ENCODE measurements at places on chromosomes 13 and 19.

DNA sequence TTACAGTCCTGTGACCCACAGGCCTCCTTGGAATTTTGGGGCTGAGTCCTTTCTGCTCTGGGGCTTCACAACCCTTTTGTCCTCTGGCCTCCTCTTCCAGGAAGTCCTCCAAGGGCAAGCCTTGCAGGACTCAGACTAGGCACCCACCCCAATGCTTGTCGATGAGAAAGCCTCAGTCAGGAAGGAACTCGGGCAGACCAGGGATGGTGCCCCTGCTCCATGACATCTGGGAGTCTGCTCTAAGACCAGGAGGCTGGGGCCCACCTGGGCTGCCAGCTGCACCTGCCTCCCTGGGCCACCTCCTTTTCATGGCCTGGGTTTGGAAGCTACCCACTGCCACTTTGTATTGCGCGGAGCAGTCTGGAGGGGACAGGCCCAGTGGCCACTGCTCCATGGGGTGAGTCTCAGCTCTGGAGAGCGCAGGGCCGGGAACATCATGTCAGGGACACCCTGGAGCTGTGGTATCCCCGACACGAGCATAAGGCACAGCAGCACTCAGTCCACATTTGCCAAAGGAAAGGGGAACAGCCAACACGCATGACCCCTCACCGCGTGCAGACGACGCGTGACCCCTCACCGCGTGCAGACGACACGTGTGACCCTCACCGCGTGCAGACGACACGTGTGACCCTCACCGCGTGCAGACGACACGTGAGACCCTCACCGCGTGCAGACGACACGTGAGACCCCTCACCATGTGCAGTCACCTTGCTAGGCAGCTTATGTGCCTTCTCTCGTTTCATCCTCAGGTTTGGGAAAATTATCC, 10.8 kb downstream of the C2CD4C start:
- DNase-seq = no peak

DNA sequence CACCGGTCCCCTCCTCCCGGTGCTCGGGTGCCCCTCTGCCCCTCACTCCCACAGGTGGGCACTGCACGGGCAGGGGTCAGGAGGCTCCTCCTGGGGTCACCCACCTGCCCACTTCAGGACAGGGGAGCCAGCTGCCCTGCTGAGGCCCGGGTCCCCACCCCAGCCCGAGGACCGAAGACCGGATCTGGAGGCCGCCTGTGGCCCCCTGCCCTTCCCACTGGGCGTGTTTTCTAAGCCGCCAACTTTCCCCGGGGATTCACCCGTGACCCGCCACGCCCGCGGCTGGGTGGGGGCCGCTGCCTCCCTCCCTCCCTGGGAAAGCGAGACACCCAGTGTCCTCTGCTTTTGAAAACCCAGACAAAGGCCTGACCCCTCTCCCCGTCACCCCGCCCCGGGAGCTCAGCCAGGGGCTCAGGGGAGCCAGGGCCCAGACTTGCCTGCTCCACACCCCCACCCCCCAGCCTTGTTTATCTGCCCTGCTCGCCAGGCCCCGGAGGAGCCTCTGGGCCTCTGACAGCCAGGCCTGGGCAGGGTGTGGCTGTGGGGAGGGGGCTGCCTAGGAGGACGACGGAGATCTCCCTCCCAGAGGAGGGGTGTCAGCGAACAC, 1.3 kb downstream of the PALM start:
- DNase-seq = no peak

DNA sequence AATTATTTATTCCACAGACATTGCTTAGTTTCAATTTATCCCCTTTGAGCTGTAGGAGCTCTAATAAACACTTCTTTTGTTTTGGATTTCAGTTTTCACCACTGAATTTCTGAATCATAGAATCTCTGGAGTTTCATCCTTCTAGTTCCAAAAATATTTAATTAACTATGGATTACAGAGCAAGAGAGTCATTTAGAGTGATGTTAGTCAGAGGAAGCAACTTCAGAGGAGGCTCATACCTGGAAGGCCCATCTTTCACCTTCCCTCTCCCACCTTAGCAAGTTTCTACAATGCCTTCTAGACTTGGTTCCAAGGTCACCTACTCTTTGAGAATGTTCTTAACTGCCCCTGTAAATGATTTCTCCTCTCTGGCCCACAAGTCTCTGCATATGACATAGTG, 353.2 kb downstream of the SPRY2 start:
- DNase-seq = no peak

DNA sequence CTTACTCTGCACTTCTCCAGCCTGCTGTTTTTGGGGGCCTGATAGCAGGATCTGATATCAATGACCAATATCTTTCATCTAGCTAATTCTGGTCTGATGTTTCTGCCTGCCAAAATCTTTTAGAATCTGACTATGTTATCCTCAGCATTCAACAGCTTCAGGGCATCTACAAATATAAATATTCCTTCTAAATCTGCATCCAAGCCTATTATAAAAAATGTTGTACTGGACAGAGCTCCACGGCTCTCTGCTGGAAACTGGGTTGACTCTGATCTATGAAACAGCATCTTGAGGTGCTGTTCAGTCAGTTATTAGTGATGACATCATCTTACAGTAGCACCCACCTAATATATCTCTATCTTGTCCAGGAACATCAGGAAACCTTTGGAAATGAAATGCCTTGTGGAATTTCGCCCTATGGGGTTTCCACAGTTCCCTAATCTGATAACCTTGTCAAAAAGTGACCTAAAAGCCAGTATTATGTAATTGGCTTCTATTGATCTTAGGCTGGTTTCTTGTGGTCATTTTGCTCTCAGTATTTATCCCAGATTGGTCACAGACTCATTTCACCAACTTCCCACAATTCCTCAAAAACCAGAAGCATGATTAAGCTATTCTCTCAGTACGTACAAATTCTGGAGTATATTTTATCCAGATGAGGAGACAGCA, 33.0 kb downstream of the ERICH6B start:
- DNase-seq = no peak

DNA sequence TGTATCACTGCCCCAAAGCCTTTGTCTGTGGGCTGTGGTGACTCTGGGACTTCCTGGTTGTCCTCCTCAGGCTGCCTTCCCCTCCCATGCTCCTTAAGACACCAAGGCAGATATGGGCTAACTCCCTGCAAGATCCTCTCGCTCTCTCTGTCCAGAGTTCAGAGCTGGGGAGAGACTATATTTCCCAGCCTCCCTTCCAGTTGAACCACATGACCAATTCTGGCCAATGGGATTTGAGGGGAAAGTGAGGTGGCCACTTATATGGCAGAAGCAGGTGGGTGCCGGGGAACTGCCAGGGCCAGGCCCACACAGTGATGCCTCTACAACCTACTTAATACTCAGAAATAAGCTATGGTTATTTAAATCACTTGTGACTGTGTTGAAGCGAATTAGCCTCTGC, 16.2 kb upstream of the ANGPTL8 start:
- DNase-seq = no peak

- DNase-seq = no peak
Measured at GRCh38 chr19:2266183-2266993, 10.2 kb upstream of the JSRP1 start.

- no peak for DNase-seq
Measured at GRCh38 chr13:23903906-23904280, 6.6 kb upstream of the C1QTNF9B start.

DNA sequence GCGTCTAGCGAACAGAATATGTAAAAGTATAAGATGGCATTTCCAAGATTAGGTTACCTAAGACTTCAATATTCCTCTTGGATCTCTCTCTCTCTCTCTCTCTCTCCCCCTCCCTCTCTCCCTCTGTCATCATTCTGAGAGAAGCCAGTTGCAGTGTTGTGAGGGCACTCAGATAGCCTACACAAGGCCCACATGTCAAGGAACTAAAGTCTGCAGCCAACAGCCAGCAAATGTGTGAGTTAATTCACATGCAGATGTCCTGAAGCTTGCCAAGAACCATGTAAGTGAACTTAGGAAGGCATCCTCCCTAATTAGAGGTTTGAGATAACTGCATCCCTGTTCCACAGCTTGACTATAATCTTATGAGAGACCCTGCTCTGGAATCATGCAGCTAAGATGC, 822.9 kb upstream of the PRR20A start:
- DNase-seq = no peak
